Activated naive CD4-positive, alpha-beta T cell treated with Interleukin-2 at 50 U/mL for 16 hours (primary cell): ENCODE measurements at places on chromosomes 5 and 9.

GRCh38 chr5:152181461-152181860 is 223.6 kb downstream of the NMUR2 start:
- no peak for DNase-seq

- DNase-seq = no peak
These were observed 11.1 kb downstream of the ERGIC1 start for GRCh38 chr5:172845154-172845553.

DNA sequence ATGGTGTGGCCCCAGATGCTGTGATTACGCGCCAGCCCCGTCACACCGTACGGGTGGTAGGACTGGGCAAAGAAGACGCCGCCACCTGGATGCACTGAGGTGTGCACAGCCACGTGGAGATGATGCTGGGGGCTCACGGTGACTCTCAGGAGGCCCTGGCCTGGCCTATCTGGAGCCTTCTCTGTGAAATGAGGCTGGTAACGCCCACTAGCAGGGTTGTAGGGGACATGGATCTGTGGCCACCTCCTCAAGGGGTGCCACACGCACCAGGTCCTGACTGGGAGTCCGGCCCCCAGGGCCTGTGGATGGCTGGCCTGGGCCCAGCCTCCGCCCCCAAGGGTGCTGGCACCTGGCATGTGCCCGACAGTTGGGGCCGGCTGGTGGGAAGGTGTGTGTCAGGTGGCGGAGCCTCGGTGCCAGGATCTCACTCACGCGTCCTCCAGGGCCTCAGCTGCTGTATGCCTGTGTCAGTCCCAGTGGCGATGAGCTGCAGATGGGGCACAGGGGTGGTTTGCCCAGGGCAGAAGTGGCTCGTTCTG is 32.4 kb downstream of the NEK6 start:
- no peak for DNase-seq

- DNase-seq = no peak
These were observed 37.5 kb downstream of the ANKDD1B start for GRCh38 chr5:75648712-75649111.

DNA sequence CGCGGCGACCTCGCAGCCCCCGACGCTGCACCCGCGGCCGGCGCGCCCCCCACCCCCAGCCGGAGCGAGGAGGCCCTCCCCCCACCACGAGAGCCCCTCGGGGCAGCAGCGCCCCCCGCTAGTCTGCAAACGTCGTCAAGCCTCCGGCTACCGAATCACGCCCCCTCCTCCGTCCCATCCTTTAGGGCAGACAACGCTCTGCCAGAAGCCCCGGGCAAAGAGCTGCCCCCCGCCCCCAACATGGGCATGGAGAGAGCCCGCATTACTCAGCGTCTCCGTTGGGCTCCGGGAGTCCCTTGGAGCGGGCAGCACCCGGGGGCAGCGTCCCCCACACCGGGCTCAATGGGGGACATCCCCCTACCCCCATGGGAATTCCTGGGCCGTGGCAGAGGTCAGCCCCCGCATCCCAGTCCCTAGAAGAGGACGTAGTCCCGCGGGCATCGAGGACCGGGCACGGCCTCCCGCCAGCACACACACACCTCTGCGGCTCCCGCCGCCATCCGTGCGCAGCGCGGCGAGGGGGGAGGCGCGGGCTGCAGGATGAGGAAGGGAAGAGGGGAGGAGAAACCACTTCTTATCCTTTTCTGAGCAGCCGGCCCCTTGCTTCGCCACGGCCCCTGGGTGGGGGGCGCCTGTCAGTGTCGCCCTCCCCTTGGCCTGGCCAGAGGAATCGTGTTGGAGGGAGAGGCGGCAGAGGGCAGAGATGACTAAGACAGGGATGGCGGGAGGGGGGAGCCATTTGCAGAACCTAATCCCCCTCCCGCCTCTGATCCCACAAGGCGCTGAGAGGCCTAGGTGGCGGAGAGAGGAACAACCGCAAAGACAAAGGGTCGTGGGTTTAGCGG is 750 bp downstream of the DNM1 start:
- no peak for DNase-seq

DNA sequence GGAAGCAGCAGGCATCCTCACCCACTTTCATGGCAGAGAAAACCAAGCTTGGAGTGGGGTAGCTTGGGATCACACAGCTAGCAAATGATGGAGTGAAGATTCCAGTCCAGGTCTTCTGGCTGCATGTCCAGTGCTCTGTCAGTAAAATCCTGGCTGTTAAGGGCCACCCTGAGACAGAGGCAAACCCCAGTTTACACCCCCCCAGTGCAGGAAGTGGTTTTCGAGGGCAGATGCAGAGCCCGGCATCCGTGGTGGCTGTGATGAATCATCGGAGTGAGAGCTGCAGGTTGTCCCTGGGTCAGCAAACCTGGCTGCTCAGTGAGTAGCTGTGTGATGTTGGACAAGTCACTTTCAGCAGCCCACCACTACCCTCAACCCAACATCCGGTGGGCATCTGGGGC is 115.4 kb downstream of the RGS3 start:
- DNase-seq = peak; percentile 85

DNA sequence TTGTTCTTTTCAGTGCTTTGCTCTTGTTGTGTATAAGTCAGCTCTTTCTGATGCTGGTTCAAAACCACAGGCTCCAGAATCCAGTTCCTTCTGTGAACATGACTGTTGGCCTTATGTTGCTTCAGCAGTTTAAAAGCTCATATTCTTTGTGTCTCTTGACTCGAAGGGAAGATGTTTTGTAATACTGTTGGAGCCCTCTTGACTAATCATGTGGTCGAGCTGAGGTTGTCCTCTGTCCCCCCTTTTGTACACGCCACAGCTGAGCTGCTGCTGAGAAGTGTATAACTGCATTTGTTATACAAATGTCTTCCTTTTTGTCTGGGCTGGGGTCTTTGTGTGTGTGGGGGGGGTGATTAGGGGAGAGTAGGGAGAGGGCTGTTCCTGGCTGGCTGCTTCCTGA is 35.8 kb downstream of the SLC36A1 start:
- no peak for DNase-seq

DNA sequence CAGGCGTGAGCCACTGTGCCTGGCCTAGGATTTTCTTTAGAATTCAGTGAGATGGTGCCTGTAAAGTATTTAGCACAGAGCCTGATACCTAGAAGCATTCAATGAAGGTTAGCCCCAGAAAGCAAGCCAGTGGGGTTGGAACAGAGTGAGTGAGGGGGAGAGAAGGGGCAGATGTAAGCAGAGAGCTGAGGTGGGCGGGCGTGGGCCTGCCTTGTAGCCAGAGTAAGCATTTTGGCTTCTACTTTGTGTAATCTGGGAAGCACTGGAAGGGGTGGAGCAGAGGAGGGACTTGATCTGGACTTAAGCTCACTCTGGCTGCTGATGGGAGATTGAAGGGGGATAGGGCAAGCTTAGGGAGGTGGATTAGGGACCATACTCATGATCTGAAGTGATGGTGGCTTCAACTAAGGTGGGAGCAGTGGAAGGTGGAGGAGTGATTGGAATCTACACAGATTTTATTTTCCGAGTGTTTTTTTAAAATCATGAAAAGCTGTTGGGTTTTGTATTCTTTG is 2.6 kb downstream of the EXOSC2 start:
- no peak for DNase-seq

DNA sequence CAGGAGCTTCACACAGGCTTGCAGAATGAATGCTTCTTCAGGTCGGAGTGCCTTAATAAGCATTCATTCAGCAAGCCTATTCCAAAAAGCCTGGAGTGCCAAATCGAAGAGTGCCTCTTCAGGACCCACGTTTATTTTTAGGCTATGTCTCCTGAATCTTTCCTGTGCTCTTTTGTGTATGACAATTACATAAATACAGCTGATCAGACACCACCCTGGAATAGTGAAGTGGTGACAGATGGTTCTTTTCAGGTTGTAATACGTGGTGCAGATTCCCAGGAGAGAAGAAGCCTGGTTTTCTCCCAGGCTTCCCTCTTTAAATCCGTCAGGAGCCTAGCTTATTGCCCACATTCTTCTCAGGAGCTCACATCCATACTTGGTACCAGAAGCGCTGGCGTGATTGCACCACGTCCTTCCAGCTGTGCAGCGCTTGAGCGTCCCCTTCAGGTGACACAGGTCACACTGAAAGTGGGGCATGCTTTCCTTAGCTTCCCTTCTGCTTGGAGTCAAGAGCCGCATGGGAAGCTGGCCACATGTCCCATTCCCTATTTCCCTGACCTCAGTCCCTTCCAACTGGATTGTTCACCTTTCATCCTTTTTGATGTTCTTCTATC is 123.1 kb downstream of the ADCY2 start:
- no peak for DNase-seq

DNA sequence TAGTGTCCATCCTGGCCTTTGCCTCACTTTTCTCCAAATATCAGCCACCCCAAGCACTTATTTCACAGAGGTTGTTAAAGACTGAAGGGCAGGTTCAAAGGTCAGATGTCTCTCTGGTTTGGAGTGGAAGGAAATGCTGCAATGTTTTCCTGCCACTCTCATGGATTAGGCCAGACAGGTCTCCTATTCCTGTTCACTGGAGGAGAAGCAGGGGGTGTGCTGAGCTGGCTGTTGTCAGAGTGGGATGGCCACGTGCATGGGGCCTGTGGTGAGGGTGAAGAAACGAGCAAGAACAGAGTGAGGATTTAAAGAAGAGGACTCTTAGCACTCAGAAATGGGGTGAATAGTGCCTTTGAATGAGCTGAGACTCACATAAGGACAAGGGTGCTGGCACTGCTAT is 6.7 kb downstream of the TMEM8B start:
- DNase-seq = no peak
